Heart right ventricle (tissue), 16 donors: ENCODE measurements at places on chromosomes 6 and 20.
A peak's percentile ranks its signal among the peaks of the same experiment; 100 is the strongest.

DNA sequence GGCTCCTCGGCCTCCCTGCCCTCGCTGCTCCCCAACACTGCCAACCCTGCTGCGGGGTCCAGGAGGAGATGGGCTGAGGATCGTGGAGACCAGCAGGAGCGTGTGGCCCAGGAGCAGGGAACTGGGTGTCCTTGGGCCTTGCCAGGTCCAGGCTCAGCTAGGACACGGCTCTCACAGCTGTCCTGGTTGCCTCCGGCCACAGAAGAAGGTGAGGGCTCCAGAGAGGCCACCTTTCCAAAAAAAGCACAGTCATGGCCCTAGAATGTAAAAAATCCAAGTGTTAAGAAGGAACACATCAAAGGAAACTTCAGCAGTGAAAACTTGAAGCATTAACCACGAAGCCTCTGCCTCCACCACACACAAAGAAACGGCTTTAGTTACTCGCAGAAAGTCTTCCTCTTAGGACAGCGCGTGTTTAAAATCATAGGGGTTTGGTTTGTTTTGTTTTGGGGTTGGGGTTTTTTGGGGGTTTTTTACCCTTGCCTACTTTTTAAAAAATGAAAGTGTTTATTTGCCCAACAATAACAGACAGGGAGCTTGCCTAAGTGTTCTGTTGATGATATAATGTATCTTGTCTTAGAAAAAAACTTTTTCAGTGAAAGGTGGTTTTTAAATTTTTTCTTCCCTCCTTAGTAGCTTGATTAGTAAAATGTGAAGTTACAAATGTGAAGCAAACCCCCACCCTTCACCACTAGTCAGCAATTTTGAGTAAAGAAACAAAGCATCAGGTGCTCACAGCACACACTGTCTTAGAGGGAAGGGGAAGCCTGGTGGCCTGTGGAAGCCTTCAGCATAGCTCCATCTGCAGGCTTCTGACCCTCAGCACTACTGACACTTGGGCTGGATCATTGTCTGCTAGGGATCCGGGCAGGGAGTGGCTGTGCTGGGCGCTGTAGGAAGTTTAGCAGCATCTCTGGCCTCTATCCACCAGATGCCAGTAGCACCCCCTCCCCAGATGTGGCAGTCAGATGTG lies 60.0 kb downstream of the PTPN1 start:
- no peak for DNase-seq
- no peaks in the 10 kb centered on the region for H3K27me3 ChIP-seq
- peaks cover 16% of the 10 kb centered on the region for H3K36me3 ChIP-seq
- no peak overlapping the region for H3K4me3 ChIP-seq
- peak overlapping the region; percentile 69 for H3K27ac ChIP-seq

DNA sequence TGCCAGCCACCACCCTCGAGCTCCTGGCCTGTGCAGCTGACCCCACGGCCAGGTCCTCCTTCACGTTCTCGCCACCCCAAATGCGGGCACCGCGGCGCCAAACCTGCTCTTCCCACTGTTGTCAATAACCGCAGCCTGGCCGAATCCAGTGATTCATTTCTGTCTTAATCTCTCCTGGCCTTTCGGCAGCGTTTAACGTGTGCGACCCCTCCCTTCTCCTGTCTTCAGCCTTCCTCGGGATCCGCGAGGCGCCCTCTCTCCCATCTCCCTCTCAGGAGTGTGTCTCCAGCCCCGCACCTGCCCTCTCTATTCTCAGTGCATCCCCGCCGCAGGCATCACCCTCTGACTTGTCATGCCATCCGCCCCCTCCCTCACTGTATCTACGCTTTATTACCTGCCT lies 91.4 kb downstream of the THBS2 start:
- no peak overlapping the region for H3K27ac ChIP-seq
- no peak for DNase-seq
- H3K4me3 ChIP-seq, result no peak overlapping the region

GRCh38 chr6:85252552-85252951 lies 197.3 kb upstream of the NT5E start:
- H3K4me1 ChIP-seq, result no peaks in the 10 kb centered on the region
- no peaks in the 10 kb centered on the region for H3K27me3 ChIP-seq
- H3K4me3 ChIP-seq, result no peak overlapping the region
- no peak for DNase-seq
- no peaks in the 10 kb centered on the region for H3K36me3 ChIP-seq
- no peak overlapping the region for H3K27ac ChIP-seq

DNA sequence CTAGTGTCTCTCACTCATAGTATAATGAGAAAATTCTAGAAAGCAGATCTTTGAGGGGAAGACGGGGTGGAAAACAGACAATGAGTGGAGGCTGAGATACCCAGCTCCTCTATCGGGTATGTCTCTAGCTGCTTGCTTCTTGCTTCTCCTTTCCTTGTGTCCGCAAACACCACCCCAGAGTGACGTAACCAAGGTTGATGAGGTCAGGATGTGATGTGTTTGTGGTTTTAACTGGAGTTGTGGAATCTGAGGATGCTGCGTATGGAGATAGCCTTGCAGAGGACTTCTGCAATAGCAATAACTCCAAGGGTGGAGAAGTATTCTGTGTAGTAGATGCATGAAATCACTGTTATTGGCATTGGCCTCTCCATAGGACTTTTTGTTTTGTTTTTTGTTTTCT lies 132.7 kb upstream of the IFNGR1 start:
- H3K4me1 ChIP-seq, result no peaks in the 10 kb centered on the region
- no peaks in the 10 kb centered on the region for H3K36me3 ChIP-seq
- H3K27me3 ChIP-seq, result no peaks in the 10 kb centered on the region

- DNase-seq, result peak; percentile 64
- H3K4me1 ChIP-seq, result peaks cover 58% of the 10 kb centered on the region
- H3K27me3 ChIP-seq, result no peaks in the 10 kb centered on the region
- peak overlapping the region; percentile 87 for H3K27ac ChIP-seq
- peaks cover 26% of the 10 kb centered on the region for H3K36me3 ChIP-seq
These were observed 35.7 kb upstream of the ID1 start for GRCh38 chr20:31569163-31570020.

- no peak overlapping the region for H3K4me3 ChIP-seq
- DNase-seq, result no peak
- H3K36me3 ChIP-seq, result no peaks in the 10 kb centered on the region
- no peaks in the 10 kb centered on the region for H3K27me3 ChIP-seq
- no peak overlapping the region for H3K27ac ChIP-seq
These were observed 382.5 kb downstream of the EPHA7 start for GRCh38 chr6:93036835-93037234.

DNA sequence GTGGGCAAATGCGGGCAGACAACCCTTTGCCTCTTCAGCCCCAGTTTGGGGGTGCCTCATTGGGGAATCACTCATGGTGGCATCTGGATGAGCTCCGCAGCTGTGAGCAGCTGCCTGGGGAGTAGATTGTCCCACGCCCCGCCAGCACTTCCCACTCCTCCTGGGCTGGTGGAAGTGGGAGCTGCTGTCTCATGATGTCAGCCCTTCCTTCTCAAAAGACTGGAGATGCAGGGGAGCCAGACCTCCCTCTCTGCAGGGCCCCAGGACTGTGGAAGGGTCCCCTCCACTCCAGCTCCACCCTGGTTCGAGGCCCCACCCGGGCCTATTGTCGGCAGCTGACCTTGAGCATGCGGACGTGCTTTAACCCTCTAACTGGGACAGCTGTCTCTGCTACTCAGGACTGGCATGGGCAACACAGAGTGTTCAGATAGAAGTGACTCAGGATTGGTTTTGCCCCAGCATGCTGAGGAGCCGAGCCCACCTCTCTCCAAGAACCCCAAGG lies 2.0 kb downstream of the UNC93A start:
- DNase-seq, result no peak
- H3K4me1 ChIP-seq, result no peaks in the 10 kb centered on the region
- H3K27ac ChIP-seq, result no peak overlapping the region

GRCh38 chr20:49420292-49420691 lies 62.2 kb downstream of the KCNB1 start:
- H3K27ac ChIP-seq, result peak overlapping the region; percentile 74
- no peaks in the 10 kb centered on the region for H3K36me3 ChIP-seq
- H3K27me3 ChIP-seq, result no peaks in the 10 kb centered on the region
- DNase-seq, result no peak
- no peak overlapping the region for H3K4me3 ChIP-seq
